Bone marrow (tissue), 2 donors: ENCODE measurements at places on chromosomes 12 and 14.

GRCh38 chr12:45648070-45648469 is 81.4 kb upstream of the ARID2 start:
- DNase-seq = no peak

DNA sequence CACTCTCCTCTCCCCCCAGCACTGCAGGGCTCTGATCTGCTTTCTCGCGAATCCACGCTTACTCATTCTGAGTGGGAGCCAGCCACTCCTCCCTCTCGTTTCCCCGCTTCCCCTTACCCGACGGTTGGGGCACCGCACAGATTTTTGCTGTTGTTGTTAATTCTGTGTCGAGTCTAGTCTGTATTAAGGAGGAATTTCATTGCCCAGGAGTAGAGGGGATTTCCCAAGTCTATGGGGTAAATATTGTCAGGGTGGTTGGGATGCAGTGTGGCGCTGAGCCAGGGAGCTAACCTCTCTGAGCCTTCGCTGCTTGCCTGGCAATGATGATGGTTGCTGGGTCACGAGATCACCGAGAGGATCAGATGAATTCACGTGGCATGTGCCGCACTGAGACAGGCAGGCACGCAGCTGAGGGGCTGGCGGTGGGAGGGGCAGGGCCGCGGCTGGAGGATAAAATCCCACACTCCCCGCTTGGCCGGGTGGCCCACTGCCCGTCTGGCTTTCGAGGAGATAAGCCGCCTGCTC is 18.5 kb downstream of the NCOR2 start:
- peak; percentile 47 for DNase-seq

DNA sequence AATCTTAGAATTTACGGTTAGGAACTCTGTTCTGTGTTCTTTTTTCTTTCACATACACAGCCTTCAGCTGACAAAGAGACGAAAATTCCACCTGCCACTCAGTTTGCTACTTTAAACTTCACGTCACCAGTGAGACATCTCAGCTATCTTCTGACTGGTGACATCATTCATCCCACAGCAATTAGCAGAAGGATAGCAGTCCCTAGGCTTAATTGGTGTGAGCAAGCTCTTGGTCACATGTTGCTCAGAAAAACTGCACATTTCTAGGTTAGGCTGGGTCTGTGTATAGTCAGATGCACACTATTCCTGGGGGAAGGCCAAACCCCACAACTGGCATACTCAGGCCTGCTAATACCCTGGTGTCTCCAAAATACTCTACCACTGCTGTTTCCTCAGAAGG is 23.9 kb downstream of the SLC7A7 start:
- no peak for DNase-seq

DNA sequence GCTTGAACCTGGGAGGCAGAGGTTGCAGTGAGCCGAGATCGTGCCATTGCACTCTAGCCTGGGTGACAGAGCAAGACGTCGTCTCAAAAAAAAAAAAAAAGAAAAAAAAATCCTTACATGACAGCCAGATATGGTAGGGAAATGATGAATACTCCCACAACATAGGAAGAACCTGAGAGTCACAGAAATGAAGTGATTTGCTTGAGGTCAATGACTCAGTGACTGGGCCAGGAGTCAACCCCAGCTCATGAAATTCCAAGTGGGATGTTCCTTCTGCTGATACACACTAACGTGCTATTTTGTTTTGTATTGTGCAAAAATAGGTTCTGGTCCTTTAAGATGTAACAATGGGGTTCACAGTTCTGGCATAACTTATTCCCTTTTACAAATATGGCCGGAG is 9.0 kb downstream of the RHOF start:
- DNase-seq = no peak

DNA sequence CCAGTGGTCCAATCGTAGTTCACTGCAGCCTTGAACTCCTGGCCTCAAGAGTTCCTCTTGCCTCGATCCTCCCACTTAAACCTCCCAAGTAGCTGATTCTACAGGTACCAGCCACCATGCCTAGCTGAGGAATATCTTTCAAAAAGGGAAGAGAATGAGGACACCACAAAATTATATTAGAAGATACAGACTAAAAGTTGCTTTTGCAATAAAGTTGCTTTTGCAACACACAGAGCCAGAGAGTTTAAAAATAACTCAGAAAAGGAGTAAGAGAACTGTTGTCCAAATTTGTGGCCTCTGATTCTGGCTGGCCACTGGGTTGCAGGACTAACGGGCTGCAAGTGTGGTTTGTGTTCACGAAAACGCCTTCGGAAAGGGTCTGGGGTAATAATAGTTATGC is 19.8 kb downstream of the TMEM253 start:
- DNase-seq = no peak

DNA sequence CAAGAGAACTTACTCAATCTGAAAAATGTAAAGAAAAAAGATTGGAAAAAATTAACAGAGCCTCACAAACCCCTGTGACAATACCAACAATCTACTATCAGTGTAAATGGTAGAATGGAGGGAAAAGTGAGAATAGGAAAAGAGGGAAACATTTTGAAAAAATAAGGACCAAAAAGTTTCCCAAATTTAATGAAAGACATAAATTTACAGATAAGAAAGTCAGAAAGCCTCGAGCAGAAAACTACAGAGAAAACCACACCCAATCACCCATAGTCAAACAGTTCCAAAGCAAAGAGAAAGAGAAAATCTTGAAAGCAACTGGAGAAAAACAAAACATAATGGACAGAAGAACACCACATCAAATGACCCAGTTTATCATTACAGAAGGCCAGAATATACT is 142.7 kb upstream of the DIO3 start:
- no peak for DNase-seq
